ENCODE measurements at places on chromosomes 3 and 15. TPM values are rescaled to one million over a fixed set of nuclear protein-coding genes. Genes with fewer than 3 reads are reported as not detected.

The ROPN1 gene
- total RNA-seq = not detected

The MCTP2 gene
- total RNA-seq = 41.7 TPM

The CD86 gene
- 1.4 TPM for total RNA-seq

The RYR3 gene
- total RNA-seq = not detected

The CYB561D2 gene
- 17.8 TPM for total RNA-seq

The BTLA gene
- 18.7 TPM for total RNA-seq

The ACSBG1 gene
- 0.26 TPM for total RNA-seq

- no peaks in the 10 kb centered on the region for H3K36me3 ChIP-seq
- H3K27me3 ChIP-seq = no peaks in the 10 kb centered on the region
- H3K4me1 ChIP-seq = no peaks in the 10 kb centered on the region
- DNase-seq = no peak
- no peak overlapping the region for H3K27ac ChIP-seq
- H3K4me3 ChIP-seq = no peak overlapping the region
Measured at GRCh38 chr15:39890621-39891020, 29.4 kb downstream of the GPR176 start.

DNA sequence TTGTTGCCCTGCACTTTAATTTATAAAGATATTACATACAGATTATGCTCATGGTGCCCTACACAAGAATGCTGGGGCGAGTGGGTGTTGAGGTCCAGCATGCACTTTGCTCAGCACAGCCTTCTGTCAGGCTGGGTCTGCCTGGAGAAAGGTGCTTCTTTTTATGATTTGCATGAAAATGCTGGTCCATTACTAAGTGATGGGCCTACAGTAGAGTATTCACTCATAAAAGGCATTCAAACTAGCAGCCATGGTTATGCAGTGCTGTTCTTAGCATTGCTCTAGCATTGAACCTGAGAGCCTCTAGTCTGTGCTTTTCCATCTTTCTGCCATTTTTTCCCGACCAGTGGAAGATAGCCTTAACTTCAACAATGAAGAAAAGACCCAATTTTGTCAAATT lies 12.3 kb downstream of the LNP1 start:
- no peak for DNase-seq
- H3K4me3 ChIP-seq = no peak overlapping the region
- no peaks in the 10 kb centered on the region for H3K4me1 ChIP-seq
- no peak overlapping the region for H3K27ac ChIP-seq
- no peaks in the 10 kb centered on the region for H3K27me3 ChIP-seq
- H3K36me3 ChIP-seq = peaks cover 27% of the 10 kb centered on the region

DNA sequence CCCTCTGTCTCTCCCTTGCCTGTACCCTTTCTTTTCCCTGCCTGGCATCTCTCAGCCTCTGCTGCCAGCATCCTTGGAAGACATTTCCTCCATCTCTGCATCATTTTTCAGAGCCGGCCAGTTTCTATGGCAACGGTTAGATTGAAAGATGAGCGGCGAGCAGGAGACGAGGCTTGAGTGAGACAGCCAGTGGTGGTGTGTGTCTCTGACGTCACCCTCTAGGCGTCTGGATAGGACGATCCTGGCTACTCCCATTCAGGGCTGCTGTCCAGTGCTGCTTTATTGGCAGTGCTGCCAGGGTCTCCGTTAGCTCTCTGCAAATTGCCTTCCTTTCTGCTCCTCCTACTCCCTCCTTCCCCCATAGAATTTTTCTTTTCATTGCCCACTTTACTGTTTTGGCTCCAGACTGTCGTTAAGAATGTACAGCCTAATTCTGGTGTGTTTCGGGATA lies 57.9 kb downstream of the TRAK1 start:
- no peak overlapping the region for H3K27ac ChIP-seq
- no peaks in the 10 kb centered on the region for H3K27me3 ChIP-seq
- peaks cover 1% of the 10 kb centered on the region for H3K36me3 ChIP-seq
- DNase-seq = no peak

GRCh38 chr3:107797586-107797985 lies 274.8 kb downstream of the BBX start:
- no peak overlapping the region for H3K27ac ChIP-seq
- H3K4me1 ChIP-seq = peaks cover 13% of the 10 kb centered on the region
- H3K4me3 ChIP-seq = no peak overlapping the region
- no peak for DNase-seq
